ENCODE measurements at places on chromosomes 12 and 14. TPM values are rescaled to one million over a fixed set of nuclear protein-coding genes. Genes with fewer than 3 reads are reported as not detected.

SETD1B gene
- 3.6 TPM for total RNA-seq

CFAP54 gene
- 0.35 TPM for total RNA-seq

AQP5 gene
- 0.71 TPM for total RNA-seq

GALC gene
- 18.5 TPM for total RNA-seq

FOXN4 gene
- 0.04 TPM for total RNA-seq

GYS2 gene
- 0.13 TPM for total RNA-seq

MEG3 gene
- total RNA-seq, result 2,358 TPM

PNP gene
- total RNA-seq, result 8.9 TPM

DAO gene
- 0.09 TPM for total RNA-seq

HECTD1 gene
- total RNA-seq, result 149 TPM

FGF23 gene
- total RNA-seq, result 0.04 TPM

OR10A7 gene
- not detected for total RNA-seq

GLS2 gene
- 0.09 TPM for total RNA-seq

SART3 gene
- total RNA-seq, result 39.7 TPM

OR4N2 gene
- total RNA-seq, result not detected

DHH gene
- total RNA-seq, result 1.1 TPM

OR4E2 gene
- not detected for total RNA-seq

OLR1 gene
- 0.13 TPM for total RNA-seq

KRT83 gene
- not detected for total RNA-seq

MYO1H gene
- total RNA-seq, result not detected

OTOGL gene
- total RNA-seq, result 0.40 TPM

CGRRF1 gene
- 12.7 TPM for total RNA-seq

PSME1 gene
- total RNA-seq, result 110 TPM

DCN gene
- total RNA-seq, result 2,074 TPM

P2RX7 gene
- 1.6 TPM for total RNA-seq

STXBP6 gene
- 21.4 TPM for total RNA-seq

MGP gene
- total RNA-seq, result 500 TPM

PTPRR gene
- total RNA-seq, result 2.0 TPM

ANKRD33 gene
- 0.04 TPM for total RNA-seq

RTL1 gene
- total RNA-seq, result 12.8 TPM

CPNE6 gene
- total RNA-seq, result not detected

SLC38A4 gene
- total RNA-seq, result 5.6 TPM

MAGOHB gene
- total RNA-seq, result 24.7 TPM

CHGA gene
- total RNA-seq, result not detected

SLC16A7 gene
- total RNA-seq, result 9.7 TPM

NANOG gene
- total RNA-seq, result 0.04 TPM

CAPS2 gene
- 4.0 TPM for total RNA-seq

Data from muscle of leg (tissue), 16 donors.